Activated CD8-positive, alpha-beta memory T cell treated with anti-CD3 and anti-CD28 coated beads, Interleukin-2, amount 10 ng/mL, durations not matched to agents 7 days and 5 days (primary cell): ENCODE measurements at places on chromosomes 16 and 17.

DNA sequence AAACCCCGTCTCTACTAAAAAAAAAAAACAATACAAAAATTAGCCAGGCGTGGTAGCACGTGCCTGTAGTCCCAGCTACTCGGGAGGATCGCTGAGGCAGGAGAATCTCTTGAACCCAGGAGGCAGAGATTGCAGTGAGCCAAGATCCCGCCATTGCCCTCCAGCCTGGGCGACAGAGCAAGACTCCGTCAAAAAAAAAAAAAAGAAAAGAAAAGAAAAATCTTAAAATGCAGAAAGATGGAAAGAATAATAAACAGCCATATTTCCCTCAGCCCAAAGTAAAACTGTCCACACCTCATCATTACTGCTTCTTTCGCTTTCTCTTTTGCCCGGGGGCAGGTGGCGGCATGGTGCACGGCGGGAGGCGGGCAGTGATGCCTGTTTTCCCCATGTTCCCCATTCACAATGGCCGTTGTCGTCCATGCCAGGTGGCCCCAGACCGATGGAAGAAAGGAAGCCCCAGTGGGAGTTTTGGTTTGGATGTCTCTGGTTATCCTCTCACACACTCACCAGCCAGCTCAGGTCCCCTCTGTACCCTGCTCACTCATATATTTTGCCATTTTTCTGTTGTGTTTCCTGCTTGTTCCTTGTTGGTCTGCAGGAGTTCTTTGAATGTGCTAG lies 37.0 kb upstream of the PEMT start:
- peak; percentile 74 for DNase-seq

- no peak for DNase-seq
Observed at GRCh38 chr17:42109086-42109485, 3.4 kb downstream of the DHX58 start.

GRCh38 chr17:45036691-45037090 lies 14.7 kb downstream of the DCAKD start:
- no peak for DNase-seq

DNA sequence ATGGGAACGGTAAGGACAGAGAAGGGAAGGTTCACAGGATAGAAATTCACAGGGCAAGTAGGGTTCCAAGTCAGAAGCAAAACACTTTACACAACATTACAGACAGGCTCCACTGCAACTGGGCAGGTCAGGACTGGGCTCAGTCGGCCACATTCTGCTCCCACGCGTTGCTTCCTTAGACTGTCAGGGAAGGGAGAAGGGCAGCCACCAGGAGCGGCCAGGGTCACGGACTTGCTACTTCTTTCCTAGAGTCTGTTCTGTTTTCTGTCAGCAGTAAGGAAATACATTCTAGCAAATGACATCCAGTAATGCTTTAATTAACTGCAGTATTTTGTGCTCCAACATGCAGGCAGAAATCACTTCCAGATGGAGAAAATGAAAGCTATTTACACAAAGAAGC lies 160.3 kb upstream of the RPH3AL start:
- no peak for DNase-seq

GRCh38 chr16:53511403-53512280 lies 8.6 kb upstream of the AKTIP start:
- DNase-seq = no peak

DNA sequence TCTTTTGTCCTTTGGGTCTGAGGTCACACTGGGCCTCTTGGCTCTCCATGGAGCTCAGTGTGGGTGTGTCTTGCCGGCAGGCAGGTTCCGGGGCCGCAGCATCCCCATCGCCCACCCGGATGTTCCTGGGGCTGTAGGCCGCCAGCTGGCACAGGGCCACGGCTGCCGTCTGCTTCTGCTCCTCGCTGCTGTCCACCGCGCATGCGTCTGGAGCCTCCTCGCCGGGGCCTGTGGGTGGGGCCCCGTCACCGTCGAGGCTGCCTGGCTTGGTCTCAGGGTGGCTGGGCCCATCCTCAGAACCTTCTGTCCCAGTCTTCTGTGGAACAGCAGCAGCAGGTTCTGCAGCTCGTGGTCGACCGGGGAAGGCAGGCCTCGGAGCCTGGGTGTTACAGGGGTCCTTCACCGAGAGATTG lies 9.6 kb downstream of the ZNF750 start:
- no peak for DNase-seq

GRCh38 chr17:21275579-21276263 lies 8.8 kb upstream of the MAP2K3 start:
- DNase-seq = peak; percentile 95

GRCh38 chr17:82684228-82684841 lies 14.2 kb downstream of the RAB40B start:
- no peak for DNase-seq

- no peak for DNase-seq
Observed at GRCh38 chr17:43411369-43411677, 12.5 kb downstream of the ARL4D start.

DNA sequence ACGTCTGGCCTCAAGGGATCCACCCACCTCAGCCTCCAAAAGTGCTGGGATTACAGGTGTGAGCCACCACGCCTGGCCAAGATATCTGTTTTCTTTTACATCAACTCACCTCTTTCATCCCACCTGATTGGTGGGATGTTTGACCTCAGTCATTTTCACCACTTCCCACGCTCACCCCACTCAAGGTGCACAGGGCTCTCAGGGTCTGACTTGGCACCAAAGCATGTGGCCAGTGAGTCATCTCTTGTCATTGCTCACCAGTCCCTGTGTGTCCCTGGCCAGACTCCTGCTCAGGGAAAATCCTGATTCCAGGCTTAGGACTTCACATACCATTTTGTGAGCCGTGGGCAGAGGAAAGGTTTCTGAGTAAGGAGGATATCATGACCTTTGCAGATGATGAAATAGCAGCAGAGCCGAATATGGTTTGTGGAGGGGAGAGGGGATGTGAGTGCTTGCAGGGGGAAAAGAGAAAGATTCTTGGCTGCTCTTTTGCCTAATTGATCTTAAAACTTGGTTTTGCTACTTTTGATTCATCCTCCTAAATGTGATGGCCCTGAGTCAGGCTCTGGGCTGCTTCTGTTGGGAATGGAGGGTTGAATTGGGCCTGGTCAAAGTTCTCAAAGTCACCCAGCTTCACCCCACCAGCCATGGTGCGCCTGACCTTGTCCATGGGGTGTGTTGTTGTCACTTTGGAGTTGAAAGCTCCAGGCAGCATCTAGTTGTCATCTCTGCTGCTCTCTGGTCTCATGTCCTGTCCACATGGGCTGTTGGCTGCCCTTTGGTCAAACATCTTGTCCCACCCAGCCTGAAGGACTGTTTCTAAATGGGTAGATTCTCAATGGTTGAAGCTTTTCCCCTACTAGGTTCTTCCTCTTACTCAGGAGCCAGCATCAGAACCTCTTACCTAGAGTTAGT lies 6.0 kb upstream of the KCNH6 start:
- peak; percentile 46 for DNase-seq

- no peak for DNase-seq
Observed at GRCh38 chr17:43734376-43734775, 24.2 kb downstream of the SOST start.

- no peak for DNase-seq
Observed at GRCh38 chr16:75572864-75573542, 6.8 kb downstream of the GABARAPL2 start.

- no peak for DNase-seq
Observed at GRCh38 chr16:30040221-30040620, 9.2 kb upstream of the TLCD3B start.

- DNase-seq = no peak
Observed at GRCh38 chr16:87238361-87238715, 78.9 kb downstream of the C16orf95 start.

DNA sequence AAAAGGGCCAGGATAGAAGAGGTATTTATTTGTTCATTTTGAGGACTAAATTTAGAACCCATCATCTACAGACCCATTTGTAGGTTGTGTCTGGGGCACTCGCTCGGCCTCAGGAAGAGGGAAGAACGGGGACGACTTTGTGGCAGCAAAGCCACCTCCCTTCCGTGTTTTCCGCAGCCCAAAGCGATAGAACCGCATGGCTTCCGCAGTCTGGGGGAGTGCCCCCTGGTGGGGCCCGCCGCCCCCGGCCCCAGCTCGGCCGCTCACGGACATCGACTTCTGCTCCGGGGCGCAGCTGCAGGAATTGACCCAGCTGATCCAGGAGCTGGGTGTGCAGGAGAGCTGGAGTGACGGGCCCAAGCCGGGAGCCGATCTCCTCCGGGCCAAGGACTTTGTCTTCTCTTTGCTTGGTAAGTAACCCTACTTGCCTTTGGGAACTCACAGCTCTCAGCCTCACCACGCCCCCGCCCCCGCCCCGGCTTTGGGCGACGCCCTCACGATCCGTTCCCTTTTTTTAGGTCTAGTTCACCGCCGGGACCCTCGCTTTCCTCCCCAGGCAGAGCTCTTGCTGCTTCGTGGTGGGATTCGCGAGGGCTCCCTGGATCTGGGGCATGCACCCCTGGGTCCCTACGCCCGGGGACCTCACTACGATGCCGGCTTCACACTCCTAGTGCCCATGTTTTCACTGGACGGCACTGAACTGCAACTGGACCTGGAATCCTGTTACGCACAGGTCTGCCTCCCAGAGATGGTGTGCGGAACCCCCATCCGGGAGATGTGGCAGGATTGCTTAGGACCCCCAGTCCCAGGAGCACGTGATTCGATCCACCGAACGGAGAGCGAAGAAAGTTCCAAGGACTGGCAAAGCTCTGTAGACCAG lies 681 bp downstream of the TMEM102 start:
- peak; percentile 79 for DNase-seq

GRCh38 chr16:19089410-19089955 lies 22.1 kb downstream of the COQ7 start:
- DNase-seq = no peak

- DNase-seq = no peak
Observed at GRCh38 chr17:7211491-7212273, 8.0 kb downstream of the DLG4 start.

DNA sequence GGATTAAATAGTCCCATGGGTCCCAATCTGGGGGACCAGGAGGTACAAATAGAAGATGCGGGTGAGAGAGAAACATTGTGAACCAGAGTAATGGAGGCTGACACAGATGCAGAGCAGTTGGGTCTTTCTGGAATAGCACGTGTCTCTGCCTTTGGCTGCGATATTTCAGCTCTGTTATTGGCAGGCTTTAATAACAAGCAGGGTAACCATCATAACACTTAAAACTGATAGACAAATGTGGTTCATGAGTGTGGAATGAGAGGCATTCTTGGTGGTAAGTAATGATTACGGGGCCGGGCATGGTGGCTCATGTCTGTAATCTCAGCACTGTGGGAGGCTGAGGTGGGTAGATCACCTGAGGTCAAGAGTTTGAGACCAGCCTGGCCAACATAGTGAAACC lies 110.3 kb downstream of the SNX29 start:
- no peak for DNase-seq

- peak; percentile 84 for DNase-seq
Observed at GRCh38 chr16:80527297-80527696, 13.5 kb upstream of the DYNLRB2 start.

GRCh38 chr17:19958023-19958422 lies 19.6 kb downstream of the AKAP10 start:
- no peak for DNase-seq

GRCh38 chr17:55067697-55068439 lies 99.3 kb downstream of the STXBP4 start:
- no peak for DNase-seq

GRCh38 chr16:66996324-66996982 lies 8.1 kb downstream of the CES4A start:
- no peak for DNase-seq

- no peak for DNase-seq
Observed at GRCh38 chr16:88966986-88967829, 9.8 kb downstream of the CBFA2T3 start.

DNA sequence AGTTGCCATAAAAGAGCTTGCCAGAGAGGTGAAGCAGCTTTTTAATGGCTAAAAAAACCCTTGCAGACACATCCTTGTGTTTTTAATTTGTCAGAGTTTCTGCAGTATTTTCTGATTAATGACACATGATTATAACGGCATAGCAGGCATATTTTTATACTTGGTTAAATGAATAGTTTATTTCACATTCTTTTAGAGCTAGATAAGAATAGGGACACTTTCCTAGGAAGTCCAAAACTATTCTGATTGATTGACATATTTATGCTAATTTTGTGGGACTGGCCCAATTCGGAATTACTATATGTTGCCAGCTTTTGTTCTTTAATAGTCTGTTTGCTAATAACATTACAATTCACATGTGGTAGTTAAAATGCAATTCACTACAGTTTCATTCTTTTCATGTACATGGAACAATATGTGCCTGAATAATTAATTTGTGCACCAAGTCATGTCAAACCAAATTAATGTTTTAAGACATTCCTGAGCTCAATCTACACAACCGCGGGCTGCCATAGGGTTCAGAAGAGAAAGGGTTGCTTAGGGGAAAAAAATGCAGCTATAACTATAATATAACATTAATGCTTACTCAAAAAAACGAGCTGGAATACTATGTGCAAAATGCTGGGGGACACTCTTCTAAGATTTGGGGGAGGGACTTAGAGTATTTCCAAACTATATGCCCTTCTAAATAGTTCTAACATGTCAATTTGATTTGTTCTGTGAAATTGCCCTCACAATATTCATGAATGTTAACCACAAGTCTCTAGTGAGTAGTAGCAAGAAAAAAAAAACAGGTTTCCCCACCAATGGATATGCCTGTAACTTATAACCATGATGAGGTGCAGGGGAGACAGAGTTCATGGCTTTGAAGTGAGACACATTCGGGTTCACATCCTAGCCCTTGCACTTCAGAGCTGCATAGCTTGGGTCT lies 305.4 kb downstream of the CEP112 start:
- no peak for DNase-seq

- no peak for DNase-seq
Observed at GRCh38 chr16:1639860-1640259, 27.7 kb downstream of the CRAMP1 start.

DNA sequence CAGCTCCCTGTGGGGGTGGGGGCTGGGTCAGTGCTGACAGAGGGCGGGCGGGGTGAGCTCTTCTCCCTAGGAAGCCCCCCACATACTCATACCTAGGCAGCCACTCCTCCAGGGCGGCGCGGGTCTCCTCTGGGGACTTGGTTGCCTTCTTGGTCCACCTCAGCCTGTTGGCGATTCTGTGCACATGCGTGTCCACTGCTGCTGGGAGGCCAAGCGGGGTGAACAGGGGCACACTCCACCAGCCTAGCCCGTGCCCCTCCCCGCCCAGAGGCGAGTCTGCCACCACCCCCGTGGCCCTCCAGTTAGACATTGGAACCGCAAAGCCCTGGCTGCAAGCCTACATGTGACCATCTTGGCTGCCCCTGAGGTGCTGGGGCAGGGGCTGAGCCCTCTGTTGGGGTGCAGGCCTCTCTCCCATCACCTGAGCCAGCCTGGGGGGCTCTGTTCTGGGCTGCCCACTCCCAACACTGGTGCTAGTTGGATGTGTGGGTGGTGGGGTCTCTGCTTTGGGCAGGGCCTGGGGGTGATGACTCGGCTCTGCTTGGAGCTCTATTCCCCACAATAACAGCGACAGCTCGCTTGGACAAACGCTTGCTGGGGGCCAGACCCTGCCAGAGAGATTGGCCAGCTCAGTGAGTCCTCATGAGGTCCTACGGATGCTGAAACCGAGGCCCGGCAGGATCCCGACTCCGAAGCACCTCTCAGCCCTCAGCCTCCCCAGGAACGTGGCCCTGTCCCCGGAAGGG lies 7.4 kb downstream of the NTHL1 start:
- no peak for DNase-seq
